ENCODE measurements at places on chromosomes 6 and 20. TPM values are rescaled to one million over a fixed set of nuclear protein-coding genes. Genes with fewer than 3 reads are reported as not detected.

AK9 gene
- 5.6 TPM for total RNA-seq

DNA sequence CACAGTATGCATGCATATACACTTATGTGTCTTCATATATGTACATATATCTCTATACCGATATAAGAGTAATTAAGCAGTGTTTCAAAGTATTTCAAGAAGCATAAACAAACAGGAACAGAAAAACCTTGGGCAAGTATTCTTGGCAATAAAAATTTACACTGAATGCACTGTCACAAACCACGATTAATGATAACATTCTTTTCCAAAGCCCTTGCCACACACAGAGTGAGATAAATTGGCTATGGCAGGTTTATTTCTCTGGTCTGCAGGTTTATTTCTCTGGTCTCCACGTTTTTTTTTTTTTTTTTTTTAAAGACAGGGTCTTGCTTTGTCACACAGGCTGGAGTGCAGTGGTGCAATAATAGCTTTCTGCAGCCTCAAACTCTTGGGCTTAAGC is 73.0 kb downstream of the PPP1R3G start:
- no peaks in the 10 kb centered on the region for H3K36me3 ChIP-seq
- no peak for DNase-seq
- H3K27me3 ChIP-seq: no peaks in the 10 kb centered on the region
- no peak overlapping the region for H3K27ac ChIP-seq

GRCh38 chr6:132198040-132198439 is 203.2 kb downstream of the MOXD1 start:
- H3K36me3 ChIP-seq: no peaks in the 10 kb centered on the region
- H3K4me3 ChIP-seq: no peak overlapping the region
- H3K27me3 ChIP-seq: no peaks in the 10 kb centered on the region
- no peak for DNase-seq

DNA sequence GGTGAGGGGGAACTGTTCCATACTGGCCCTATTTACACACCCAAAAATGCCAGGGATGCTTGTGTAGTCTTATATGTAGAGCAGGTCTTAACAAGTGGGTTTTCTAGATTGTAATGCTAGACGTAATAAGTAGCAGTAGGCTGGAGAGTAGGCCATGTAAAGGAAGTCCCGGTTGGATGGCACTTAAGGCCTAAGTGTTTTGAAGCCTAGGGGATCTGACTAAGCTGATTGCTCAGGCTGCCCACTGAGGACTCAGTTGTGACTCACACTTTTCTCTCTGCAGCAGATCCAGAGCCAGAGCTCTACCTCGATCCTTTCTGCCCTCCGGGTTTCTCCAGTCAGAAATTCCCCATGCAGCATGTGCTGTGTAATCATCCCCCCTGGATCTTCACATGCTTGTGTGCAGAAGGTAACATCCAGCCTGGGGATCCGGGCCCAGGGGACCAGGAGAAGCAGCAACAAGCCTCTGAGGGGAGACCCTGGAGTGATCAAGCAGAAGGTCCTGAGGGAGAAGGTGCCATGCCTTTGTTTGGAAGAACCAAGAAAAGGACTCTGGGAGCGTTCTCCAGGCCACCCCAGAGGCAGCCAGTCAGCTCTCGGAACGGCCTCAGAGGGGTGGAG is 26.6 kb downstream of the ZNF133 start:
- H3K4me3 ChIP-seq: no peak overlapping the region
- H3K27ac ChIP-seq: no peak overlapping the region
- H3K4me1 ChIP-seq: no peaks in the 10 kb centered on the region
- DNase-seq: no peak
- H3K27me3 ChIP-seq: no peaks in the 10 kb centered on the region
